Stimulated activated CD8-positive, alpha-beta memory T cell treated with anti-CD3 and anti-CD28 coated beads, Interleukin-15, amount 100 ng/mL, for 4 hours (primary cell): ENCODE measurements at places on chromosomes 5 and 9.

GRCh38 chr5:9789777-9790176, 159.6 kb upstream of the TAS2R1 start:
- DNase-seq, result no peak

DNA sequence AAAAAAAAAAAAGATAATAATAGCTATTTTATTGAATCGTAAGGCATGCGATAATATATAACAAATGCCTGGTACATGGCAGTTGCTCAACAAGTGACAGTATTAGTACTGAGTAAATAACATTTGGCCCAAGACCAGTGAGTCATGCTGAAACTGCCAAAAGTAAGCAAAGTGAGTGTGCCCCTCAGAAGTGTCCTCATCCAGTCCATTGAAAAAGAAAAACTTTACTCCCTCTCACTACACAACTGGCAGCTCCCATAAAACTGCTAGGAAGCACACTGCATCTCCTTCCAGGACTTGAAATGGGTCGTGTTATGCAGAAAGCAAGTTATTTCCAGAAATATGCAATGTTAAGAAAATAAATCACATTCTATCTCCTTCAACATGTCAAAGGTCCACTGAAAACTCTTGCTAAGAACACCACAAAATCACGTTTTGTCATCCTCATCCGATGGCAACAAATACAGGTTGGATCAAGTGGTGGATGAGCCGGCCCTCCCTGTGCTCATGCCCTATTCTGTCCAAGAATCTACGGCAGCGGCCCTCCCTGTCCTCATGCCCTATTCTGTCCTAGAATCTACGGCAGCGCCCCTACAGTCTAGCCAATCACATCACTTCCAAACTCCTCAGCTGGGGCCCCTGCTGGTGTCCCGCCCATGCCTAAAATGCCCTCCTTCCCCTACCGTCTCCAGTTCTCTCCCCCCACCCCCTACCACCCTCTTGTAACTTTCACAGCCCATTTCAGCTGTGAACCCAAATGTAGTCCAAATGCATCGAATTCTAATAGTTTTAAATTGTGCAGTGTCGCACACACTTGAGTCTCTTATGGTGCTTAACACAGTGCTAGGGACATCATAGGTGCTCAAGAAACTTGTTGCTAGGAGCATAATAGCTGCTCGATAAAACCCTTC, 12.5 kb downstream of the PTCH1 start:
- DNase-seq, result no peak

- no peak for DNase-seq
Measured at GRCh38 chr5:127013407-127013806, 17.0 kb downstream of the MARCHF3 start.

DNA sequence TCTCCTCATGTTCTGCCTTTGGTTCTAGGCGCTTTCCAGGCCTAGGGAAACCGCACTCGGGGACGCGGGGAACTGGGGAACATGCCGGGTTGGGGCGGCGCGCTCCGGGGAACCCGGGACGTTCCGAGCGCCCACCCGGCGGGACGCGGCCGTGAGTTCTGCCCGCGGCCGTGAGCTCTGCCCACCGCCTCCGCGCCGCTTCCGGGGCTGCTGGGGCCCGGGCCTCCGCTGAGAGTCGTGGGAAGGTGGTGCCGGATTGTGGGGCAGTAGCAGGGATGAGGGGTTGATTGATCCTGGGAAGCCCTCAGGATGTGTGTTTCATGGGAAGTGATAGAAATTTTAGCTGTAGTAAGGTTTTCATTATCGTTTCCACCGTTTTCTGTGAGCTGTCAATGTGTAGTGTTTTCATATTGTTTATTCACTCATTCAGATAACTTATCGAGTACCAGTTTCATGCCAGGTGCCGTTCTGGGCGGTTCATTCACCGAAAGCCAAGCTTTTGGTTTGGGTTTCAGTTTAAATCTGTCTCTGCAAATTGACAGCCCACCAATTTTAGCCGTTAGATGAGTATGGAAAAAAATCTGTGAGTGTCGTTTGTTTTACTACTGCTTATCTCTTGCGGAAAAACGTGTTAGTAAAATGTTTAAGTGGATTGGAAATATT, 657 bp downstream of the MTRR start:
- DNase-seq, result no peak

GRCh38 chr9:33332011-33332410, 41.7 kb downstream of the NFX1 start:
- no peak for DNase-seq

GRCh38 chr9:115254287-115255180, 136.6 kb upstream of the TNC start:
- DNase-seq, result no peak

DNA sequence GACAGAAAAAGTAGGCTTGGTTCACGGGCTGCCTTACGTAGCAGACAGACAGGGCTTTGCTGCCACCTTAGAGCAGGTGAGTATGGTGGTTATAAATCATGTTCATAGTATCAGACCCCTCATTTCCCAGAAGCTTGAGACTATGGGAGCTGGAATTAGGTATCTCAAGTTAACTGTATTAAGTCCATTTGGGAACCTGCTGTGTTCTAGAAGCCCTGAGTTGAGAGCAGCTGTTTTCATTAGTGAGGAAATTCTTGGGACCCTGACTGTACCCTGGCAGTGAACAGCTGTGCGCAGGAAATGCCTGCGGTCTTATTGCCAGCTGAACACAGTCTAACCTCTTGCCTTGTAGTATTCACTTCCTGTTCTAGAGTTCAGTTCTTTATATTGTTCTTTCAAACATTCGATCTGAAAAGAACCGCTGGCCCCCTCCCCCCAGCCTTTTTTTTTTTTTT, 29.8 kb downstream of the UGCG start:
- peak; percentile 27 for DNase-seq

- no peak for DNase-seq
Measured at GRCh38 chr5:96660971-96661854, 963 bp upstream of the CAST start.

DNA sequence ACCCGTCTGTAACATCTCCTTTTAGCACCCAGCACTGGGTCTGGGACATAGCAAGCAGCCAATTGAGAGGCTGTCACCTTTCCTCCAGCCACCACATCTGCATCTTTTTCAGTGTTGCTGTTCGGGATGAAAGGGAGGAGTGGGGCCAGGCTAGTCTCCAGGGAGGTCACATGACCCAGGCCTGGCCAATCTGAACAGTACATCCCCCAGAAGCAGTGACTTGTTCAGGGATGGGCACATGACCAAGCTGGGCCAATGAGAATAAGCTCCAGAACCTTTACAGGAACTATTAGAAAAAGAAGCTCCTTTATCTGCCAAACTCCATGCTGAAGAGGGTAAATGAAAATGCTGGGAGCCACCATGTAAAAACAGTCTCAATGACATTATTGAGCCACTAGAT, 359.0 kb downstream of the SLIT3 start:
- DNase-seq, result no peak

DNA sequence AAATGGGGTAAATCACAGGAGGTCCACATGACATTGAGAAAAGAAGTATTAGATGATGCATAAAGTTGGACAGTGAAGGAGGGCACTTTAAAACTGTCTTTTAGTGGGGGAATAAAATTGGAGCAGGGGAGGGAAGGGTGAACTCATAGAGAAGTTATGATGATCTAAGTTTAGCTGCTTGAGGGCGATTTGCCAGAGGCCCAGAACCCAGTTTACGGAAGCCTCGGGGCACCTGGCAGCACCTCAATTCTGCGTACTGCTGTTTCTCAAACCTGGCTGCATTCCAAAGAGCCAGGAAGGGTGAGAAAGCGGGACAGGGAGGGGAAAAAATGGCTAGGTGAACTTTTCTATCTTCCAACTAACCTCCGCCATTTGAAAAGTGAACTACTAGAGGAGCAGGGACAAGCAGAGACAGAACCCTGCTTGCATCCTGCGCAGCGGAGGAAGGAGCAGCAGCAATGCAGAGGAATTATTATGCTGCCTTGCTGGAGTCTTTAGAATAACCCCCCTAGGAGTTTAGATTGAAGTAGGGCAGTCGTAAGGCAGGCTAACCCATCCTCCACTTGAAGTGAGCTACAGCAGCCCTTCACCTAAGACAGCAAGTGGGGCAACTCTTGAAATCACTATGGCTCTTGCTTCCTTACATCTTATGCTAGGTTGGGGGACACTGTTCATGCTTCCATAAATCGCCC, 316.8 kb downstream of the BRINP1 start:
- no peak for DNase-seq

- DNase-seq, result no peak
Measured at GRCh38 chr9:77158772-77159513, 18.4 kb upstream of the VPS13A start.

- no peak for DNase-seq
Measured at GRCh38 chr5:882253-883183, 10.1 kb downstream of the BRD9 start.

DNA sequence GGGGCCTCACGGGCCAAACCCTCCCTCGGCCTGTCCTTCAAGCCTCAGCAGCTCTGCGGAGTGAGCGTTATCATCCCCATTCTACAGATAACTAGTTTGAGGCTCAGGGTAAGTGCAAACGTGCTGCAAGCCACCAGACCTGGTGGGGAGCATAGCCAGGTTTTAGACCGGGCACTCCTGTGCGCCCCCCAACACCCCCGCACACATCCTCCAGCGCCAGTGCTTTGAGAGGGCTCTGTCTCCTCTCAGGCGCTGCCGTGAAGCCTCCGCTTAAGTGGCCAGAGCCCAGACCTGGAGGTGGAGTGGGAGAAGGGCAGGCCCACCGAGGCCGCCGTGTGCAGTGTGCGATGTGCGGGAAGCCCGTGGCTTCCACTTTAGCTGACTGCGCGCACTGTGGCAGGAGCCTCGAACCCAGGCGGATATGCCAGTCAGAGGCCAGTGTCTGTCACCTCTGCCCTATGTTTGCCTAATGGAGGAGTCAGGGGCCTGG, 1.6 kb upstream of the MGAT1 start:
- DNase-seq, result no peak

DNA sequence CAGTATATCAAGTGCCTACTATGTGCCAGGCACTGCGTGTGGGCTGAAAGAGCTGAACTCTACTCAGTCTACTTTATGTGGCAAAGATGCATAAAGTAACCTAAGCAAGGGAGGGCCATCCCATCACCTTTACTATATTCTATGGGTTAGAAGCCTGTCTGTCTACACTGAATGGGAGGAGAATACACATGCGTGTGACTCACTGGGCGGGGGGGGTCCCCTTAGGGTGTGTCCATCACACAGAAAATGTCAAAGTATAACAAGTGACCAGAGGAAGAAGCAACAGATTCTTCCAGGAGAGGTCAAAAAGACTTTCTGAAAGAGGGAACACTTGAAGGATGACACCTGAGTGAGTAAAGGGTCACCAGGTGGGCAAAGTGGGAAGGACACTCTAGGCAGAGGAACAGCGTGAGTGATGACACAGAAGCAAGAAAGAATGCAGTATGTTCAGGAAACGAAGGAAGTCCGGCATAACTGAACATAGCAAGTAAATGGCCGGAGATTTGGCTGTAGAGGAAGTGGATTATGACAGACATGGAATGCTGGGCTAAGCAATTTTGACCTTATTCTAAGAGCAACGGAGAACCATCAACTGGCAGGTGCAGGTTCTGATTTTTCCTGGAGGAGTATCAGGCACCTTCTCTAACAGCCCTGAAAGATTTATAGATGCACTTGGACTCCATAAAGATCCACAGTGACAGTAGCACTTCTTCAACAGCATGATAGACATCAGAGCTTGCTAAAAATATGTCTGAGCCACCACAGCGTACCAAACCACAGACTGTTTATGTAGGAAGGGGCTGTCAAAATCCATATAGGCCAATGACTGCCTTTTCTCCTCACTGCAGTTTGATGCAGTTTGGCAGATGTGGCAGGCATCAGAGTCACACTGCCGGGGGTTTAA, 8.0 kb upstream of the WHRN start:
- DNase-seq, result no peak

- DNase-seq, result no peak
Measured at GRCh38 chr5:50691399-50692016, 25.1 kb downstream of the PARP8 start.

GRCh38 chr9:92333282-92333634, 7.5 kb downstream of the CENPP start:
- no peak for DNase-seq

GRCh38 chr5:96986450-96986849, 50.6 kb downstream of the LNPEP start:
- no peak for DNase-seq

DNA sequence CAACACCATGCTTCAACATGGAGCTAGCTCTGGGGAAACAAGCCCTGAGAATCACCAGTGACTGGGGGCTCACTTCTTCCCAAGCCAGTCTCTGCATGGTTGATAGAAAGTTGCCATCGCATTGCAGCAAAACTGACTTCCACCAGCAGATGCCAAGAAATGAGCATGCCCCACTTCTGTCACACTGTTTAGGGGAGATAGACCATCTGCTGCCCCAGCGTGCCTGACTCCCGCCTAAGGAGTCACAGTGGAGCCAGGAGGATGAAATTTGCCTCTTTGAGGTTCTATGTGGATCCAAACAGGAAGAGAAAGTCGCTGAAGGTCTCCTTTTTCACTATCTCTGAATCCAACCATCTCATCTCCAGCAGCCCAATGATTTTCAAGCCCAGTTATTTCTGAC, 116.7 kb upstream of the SLIT3 start:
- no peak for DNase-seq

GRCh38 chr9:133606708-133607025, 2.5 kb downstream of the FAM163B start:
- DNase-seq, result no peak

- no peak for DNase-seq
Measured at GRCh38 chr9:69197687-69198086, 23.6 kb downstream of the TJP2 start.

GRCh38 chr9:129202613-129203555, 24.8 kb upstream of the IER5L start:
- peak; percentile 78 for DNase-seq

DNA sequence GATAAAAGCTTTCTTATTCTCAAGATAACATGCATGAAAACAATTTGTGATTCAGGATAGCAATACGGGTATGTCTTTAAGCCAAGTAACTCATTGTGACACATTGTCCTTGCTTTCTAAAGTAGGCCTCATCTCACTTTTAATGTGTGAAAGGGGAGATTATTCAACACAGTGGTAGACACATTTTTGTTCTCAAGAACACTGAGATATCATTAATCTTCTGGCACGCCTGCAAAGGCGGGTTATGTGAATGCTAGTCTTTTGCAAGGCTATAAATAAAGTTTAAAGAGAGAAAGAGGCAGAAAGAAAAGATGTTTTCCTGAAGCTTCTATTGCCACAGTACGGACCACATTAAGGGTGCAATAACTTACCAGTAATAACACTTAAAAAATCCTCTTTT, 181.8 kb upstream of the MEF2C start:
- no peak for DNase-seq

DNA sequence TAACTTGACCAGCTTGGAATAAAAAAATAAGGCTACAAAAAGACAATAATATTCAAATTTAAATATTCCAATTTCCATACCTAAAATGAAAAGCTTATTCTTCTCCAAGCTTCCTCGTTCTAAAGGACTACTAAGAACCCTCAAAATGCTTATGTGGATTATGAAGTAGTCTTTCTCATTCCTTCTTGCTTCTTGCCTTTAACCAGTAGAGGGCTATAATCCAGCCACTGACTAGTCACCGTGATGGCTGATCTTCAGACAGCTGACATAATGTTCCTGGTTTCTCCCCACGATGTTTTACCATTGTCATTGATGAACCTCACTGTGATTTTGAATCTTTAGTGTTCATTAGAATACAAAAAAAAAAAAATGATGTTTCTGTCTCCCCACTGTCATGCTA, 515.3 kb downstream of the TLE1 start:
- DNase-seq, result no peak
